ENCODE measurements at places on chromosomes 4 and X.
A peak's percentile ranks its signal among the peaks of the same experiment; 100 is the strongest.

DNA sequence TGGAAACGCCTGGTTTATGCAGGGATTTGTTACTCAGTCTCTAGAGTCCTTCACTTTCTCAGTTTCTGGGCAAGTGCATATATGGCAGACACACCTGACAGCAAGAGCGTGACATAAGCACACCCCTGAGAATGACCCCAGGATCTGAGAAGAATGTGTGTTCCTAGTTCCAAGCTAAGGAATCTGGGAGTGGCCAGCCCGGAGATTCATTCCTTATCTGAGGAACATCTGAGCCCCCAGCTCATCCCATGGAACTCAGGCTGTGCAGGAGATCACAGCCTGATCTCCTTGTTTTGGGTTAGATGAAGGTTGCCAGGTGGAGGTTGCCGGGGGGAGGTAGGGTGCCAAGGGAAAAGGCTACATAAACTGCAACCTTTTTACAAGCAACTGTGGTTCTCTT lies 23.8 kb upstream of the KIAA0232 start:
- no peak for DNase-seq

GRCh38 chr4:40197879-40198689 lies 1.3 kb downstream of the RHOH start:
- DNase-seq, result no peak

DNA sequence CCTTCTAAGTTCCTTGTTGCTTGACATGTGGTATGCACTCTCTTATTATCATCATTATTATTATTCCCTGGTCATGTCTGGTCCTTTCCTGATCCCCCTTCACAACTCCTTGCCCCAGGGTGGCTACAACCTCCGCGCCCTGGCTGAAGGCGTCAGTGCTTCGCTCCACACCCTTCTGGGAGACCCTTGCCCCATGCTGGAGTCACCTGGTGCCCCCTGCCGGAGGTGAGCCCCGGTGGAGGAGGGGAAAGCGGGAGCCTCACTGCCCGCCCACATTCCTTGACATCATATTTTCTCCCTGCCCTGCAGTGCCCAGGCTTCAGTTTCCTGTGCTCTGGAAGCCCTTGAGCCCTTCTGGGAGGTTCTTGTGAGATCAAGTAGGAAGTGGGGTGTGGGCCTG lies 11.0 kb upstream of the ERAS start:
- DNase-seq, result no peak

DNA sequence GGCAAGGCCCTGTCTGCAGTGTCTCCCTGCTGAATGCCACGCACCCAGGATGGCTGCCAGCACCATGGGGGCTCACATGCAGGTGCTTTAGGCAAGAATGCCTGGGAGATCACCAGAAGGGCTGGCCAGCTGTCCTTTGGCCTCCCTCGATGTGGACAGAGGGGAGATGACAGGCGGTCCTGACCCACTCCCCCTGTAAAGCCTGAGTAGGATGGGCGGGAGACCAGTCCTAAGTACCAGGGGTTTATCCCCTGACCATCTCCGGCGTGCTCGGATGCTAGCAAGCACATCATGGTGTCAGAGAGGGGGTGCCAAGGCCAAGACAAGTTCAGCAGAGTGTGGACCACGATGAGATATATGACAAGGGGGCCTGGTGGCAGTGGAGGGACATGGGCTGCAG lies 5.3 kb downstream of the PDZD4 start:
- no peak for DNase-seq

- no peak for DNase-seq
Observed at GRCh38 chr4:100848841-100849240, 331.0 kb upstream of the EMCN start.

GRCh38 chrX:45596188-45596808 lies 395.6 kb upstream of the DIPK2B start:
- DNase-seq, result no peak

- peak; percentile 31 for DNase-seq
Observed at GRCh38 chr4:6658597-6659075, 18.2 kb downstream of the MRFAP1 start.

DNA sequence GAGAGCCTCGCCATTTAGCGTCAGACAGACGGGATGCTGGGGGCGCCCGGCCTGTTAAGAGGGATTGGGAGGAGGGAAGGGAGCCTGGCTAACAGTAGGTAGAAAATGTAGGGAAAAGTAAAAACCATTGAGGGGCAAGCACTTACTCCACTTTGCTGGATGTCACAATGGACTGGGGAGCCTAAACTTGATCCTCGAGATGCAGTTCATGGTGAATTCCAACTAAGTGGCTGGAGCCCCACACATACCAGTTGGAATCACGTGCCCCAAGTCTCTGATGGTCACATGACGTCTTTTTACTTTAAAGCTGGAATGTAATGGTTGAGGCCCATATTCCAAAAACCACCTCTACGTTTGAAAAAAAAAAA lies 1.5 kb downstream of the PLS3 start:
- no peak for DNase-seq

- DNase-seq, result no peak
Observed at GRCh38 chrX:13983734-13984133, 46.0 kb downstream of the GEMIN8 start.

DNA sequence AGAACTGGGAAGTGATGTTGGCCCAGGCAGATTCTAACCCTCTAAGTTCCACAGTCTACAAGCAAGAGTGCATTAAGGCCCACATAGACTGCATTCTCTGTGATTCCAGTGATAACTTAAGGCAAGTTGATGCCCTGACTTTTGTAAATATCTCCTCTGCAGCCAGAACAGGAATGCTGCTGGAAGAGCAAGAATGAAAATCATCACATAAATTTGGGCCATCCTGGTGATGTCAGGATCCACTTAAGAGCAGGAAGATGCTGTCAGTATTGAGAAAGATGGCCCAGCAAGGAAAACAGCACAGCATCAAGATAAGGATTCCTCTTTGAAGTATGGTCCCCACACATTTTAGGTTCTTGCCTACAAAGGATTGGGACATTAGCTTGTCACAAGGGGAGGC lies 52.4 kb downstream of the TMPRSS11F start:
- no peak for DNase-seq

DNA sequence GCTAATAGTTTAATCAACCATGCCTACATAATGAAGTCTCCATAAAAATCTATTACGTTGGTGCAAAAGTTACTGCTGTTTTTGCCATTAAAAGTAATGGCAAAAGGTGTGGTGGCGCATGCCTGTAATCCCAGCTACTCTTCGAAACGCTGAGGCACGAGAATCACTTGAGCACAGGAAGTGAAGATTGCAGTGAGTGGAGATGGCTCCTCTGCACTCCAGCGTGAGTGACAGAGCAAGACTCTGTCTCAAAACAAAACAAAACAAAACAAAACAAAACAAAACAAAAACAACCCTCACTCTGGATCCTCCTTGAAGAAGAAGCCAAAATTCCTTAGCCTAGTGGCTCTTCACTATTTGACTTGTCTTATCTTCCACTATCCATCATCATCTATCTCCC lies 78.0 kb downstream of the MSN start:
- DNase-seq, result no peak

DNA sequence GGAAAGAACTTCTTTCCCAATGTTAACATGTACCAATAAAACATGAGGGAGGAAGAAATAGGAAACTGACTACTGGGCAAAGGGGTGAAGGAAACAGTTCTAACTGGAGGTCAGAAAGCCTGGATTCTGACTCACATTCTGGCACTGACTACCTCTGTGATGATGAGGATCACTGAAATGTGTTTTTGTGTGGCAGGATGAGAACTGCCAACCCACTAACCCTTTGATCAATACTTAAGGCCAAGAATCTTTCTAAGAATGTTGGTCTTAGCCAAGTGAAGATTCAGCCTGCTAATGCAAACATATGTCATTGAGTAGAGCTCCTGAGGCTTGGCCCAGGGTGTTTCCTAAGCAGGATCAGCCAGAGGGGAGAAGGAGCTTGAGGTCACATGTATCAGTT lies 4.6 kb downstream of the ALAS2 start:
- DNase-seq, result no peak

DNA sequence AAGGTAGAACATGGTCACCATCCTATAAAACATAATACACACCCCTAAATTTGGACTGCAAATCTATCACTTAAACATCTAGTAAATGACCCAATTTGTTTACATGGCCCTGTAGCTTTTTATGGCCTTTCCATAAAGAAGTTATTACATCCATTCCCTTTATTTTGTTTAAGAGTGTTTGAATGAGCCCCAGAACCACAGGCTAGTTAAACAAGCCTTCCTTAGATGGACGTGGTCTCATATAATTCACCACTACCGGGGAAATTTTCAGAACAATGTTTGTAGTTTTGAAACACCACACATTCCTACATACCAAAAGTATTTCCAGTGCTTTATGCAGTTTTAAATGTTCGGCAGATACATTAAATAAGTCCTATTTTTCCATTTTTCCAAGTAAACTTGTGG lies 12.3 kb downstream of the PDGFC start:
- no peak for DNase-seq

GRCh38 chr4:166282081-166282770 lies 409.2 kb downstream of the TLL1 start:
- DNase-seq, result no peak

GRCh38 chr4:85798012-85798770 lies 323.2 kb downstream of the ARHGAP24 start:
- no peak for DNase-seq

GRCh38 chr4:4824232-4824631 lies 35.2 kb upstream of the MSX1 start:
- no peak for DNase-seq

- DNase-seq, result no peak
Observed at GRCh38 chrX:134191281-134191680, 45.7 kb upstream of the CCDC160 start.

- DNase-seq, result no peak
Observed at GRCh38 chr4:67320645-67321044, 224.7 kb downstream of the CENPC start.

DNA sequence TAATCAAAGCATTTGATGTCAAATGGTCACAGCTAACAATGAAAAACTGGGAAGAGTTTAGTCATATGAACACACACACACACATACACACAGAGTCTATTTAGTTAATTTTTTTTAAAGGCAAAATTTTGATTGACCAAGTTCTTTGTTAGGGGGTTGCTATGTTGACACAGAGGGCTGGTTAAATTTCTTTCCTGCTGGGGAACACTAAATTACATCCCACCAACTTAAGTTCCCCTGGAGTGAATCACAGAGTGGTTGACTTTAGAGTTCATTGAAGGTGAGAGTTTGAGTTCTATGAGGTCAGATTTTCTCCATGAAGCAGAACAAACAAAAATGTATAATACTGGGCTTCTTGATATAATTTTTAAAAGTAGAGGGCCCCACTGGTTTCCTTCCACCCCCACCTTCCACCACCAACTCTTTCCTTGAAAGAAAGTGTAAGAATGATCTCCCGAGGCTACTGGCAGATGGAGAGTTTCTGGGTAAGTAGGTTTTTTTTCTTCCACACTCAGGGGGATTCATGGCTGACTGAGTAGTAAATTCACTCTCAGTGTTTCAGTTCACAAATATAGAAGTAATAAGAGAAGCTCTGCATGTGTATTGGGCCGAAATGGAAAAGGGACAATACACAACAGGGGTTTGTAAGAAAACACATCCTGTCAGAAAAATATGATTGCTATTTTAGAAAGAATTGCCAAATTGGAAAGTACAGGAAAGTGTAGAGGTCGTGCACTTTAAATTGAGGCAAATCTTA lies 917.0 kb upstream of the LCORL start:
- no peak for DNase-seq

DNA sequence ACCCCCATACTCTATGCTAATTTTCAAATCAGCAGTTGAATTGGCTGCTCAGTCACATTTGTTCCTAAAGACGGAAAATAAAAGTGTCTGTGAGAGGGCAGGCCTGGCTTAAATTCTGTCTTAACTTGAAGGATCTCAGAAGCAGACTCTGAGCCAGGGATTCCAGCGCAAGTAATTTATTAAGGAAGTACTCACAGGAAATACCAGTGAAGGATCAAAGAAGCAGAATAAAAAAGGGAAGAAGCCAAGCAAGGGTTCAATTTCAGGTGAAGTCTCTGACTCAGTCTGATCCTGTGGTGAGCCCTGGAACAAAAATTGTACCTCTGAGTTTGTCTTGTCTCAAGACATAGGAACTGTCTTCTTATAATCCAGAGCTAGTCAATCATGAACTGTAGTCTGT lies 52.2 kb downstream of the IL1RAPL1 start:
- DNase-seq, result no peak

DNA sequence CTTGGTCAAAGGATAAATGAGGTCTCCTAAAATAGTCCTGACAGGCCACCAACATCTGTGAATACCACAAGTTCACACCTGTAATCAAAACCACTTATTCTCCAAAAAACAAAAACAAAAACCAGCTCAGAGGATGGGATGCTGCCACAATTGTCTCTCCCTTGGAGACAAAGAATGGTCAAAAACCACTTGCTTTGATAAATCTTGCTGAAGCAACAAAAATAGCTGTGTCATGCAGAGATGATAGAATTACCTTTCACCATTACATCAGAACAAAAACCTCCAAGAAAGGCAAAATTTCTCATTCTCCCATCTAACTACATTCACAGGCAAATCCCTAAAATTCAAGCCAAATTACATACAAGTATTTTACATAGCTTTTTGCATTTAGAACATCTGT lies 180.4 kb downstream of the MAML3 start:
- no peak for DNase-seq

GRCh38 chr4:1030559-1030958 lies 19.1 kb downstream of the FGFRL1 start:
- no peak for DNase-seq

- no peak for DNase-seq
Observed at GRCh38 chrX:150842198-150842685, 56.2 kb downstream of the CD99L2 start.

- no peak for DNase-seq
Observed at GRCh38 chr4:186604124-186604807, 48.9 kb upstream of the MTNR1A start.

DNA sequence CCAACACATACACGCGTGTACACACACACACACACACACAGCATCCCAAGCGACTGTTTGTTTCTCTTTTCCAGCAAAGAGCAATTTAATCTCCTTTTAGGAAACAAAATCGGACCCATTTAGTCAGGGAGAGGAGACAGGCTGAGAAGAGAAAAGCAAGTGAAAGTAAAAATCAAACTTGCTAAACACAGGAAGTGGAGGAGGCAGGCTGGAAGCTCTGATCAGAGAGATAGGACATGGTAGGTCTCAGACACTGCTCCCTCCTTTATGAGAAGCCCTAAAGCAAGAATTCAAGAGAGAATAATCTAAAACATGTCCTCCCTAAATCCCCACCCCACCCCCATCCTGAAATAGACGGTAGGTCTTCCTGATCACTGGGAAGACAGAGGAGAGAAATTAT lies 62.3 kb downstream of the GPC3 start:
- no peak for DNase-seq

Data from stimulated activated CD8-positive, alpha-beta memory T cell treated with anti-CD3 and anti-CD28 coated beads, Interleukin-2, amount 100 ng/mL, for 1 hour (primary cell).